ENCODE measurements at places on chromosomes 1 and 21.

DNA sequence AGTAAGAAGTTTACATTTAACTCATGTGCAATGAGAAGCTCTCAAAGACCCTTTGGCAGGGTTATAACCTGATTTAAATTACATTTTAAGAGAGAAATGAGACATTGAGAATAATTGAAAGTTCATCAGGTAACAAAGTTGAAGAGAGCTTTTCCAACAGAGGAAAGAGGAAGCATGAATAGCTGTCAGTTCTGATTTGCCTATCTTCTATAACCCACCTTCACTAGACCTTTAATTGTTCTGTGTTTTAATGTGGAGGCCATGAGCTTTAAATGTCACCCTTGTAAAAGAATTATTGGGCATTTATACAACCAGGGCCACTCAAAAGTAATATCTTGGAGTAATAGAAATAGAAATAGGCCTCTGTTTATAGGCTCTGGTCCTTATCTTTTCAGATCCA is 9.3 kb upstream of the FCRL1 start:
- DNase-seq, result no peak

DNA sequence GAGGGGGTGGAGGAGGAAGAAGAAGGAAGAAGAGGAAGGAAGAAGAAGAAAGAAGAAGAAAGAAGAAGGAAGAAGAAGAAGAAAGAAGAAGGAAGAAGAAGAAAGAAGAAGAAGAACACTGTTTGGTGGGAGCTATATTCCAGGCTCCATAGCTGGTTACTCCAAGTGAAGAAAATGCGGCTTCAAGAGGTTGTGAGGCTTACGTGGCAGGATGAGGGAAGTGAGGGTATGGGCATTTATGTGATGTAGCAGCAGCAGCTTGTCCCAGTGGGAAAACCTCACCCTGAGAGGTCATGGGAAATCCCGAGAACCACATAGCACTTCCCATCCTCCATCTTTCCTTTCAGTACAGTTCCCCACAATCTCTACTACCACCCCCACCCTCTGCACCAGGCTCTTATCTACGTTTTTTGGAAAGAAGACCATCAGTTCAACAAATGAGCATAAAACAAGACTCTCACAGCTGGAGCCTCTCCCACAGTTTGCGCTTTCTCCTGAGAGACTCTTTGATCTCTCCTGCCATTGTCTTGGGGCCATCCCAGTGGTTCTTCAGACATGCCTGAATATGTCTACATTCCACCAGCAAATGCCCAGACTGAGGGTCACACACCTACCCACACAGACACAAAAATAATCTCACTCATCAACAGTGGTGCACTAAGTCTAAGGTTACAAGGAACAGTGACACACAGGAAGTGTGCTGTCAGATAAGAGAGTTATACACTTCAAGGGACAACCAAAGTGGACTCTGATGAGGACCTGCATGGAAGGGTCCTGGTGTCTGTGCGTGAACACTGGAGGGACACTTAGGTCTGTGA is 77.9 kb upstream of the KCNJ15 start:
- no peak for DNase-seq

DNA sequence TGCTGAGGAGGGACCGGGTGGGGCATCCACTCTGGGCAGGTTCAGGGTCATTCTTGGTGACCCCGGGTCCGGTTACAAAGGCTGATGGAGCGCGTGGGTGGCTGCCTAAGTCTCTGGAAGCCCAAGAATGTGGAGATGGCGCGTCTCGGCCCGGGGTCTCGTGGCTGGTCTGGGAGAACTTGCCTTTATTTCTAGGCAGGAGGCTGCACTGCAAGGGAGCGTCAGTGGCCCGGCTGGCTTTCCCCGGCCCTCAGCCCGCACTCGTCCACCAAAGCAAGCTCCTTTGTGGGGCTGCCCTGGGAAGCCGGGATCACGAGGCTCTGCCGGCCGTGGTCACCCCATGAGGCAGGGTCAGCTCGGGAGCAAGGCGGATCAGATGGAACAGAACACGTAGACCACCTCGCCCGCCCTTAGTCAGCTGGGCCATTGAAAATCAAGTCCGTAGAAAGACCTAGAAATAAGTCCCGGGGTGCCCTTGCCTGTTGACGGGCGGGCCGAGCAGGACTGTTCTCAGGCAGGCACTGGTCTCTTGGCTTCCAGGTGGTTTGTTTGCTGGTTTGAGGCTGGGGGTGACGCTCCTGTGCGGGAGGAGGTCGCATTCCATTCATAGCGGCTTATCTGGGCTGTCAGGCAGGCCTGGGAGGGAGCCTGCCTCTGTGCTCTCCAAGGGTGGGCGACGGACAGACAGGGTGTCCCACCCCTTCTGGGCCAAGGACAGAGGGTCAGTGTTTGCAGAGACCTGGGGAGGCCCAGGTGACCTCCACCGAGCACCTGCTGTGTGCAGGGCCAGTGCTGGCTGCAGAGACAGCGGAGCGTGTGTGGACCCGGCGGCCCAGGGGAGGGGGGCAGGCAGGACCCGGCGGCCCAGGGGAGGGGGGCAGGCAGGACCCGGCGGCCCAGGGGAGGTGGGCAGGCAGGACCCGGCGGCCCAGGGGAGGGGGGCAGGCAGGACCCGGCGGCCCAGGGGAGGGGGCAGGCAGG is 25.8 kb downstream of the COL18A1 start:
- DNase-seq, result no peak

- DNase-seq, result no peak
Observed at GRCh38 chr21:42226626-42227025, 7.7 kb downstream of the ABCG1 start.

DNA sequence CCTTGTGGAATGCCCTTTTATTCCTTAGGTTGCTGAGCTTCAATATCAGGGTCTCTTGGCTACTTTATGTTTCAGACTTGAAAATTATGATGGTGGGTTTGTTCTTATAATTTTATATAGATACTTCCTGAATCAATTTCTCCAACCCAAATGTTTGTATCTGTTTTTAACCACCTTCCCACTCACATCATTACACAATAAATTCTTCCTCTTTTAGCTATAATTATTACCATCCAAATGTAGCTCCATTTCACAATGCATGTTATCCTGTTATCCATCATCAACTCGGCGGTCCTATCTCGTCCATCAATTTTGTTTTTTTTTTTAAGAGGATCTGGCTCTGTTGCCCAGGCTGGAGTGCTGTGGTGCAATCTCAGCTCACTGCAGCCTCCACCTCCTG is 357.6 kb upstream of the ZP4 start:
- no peak for DNase-seq

GRCh38 chr1:225980005-225980836 is 18.9 kb downstream of the SDE2 start:
- peak; percentile 35 for DNase-seq

- DNase-seq, result no peak
Observed at GRCh38 chr21:36388096-36388495, 2.9 kb downstream of the CHAF1B start.

GRCh38 chr1:221435504-221435904 is 306.4 kb downstream of the DUSP10 start:
- peak; percentile 35 for DNase-seq

- no peak for DNase-seq
Observed at GRCh38 chr21:18655931-18656330, 252.3 kb upstream of the TMPRSS15 start.

GRCh38 chr1:94119306-94119705 is 1.6 kb downstream of the ABCA4 start:
- no peak for DNase-seq

- no peak for DNase-seq
Observed at GRCh38 chr1:187942986-187943385, 1114.2 kb downstream of the PLA2G4A start.

- no peak for DNase-seq
Observed at GRCh38 chr1:234533975-234534876, 55.2 kb upstream of the TARBP1 start.

DNA sequence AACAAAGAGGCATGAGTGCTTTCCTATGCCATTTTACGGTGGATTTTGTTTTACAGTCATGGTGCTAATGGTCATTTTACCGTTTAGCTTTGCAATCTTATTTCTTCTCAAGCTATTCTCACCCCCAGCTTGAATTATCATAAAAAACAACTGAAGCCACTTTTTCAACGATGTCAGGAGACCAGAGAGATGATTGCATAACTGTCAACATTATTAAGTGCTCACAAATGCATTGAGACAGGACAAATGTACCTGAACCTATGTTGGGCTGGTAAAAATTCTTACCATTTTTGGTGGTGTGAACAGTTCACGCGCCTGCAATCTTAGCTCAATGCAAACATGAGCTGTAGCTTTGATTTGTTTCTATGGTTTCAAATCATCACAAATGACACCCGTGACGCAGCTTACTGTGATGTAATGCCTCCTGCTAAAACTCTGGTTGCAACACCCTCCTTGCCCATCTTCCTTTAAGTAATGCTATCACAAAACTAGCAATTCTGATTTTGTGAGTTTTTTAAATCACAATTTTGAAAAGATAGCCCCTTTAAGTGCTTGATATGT is 104.4 kb downstream of the UCHL5 start:
- DNase-seq, result no peak

- DNase-seq, result no peak
Observed at GRCh38 chr1:19390166-19390850, 78.2 kb downstream of the SLC66A1 start.
